Stimulated activated CD8-positive, alpha-beta memory T cell treated with anti-CD3 and anti-CD28 coated beads, Interleukin-15, amount 100 ng/mL, for 1 hour (primary cell): ENCODE measurements at places on chromosomes 4 and X.

GRCh38 chr4:78033861-78034260, 23.3 kb upstream of the FRAS1 start:
- no peak for DNase-seq

- DNase-seq, result no peak
Observed at GRCh38 chr4:105624530-105624929, 72.1 kb downstream of the ARHGEF38 start.

GRCh38 chr4:130043732-130044160, 947.8 kb downstream of the C4orf33 start:
- no peak for DNase-seq

- DNase-seq, result no peak
Observed at GRCh38 chr4:28228561-28229491, 1368.2 kb downstream of the STIM2 start.

DNA sequence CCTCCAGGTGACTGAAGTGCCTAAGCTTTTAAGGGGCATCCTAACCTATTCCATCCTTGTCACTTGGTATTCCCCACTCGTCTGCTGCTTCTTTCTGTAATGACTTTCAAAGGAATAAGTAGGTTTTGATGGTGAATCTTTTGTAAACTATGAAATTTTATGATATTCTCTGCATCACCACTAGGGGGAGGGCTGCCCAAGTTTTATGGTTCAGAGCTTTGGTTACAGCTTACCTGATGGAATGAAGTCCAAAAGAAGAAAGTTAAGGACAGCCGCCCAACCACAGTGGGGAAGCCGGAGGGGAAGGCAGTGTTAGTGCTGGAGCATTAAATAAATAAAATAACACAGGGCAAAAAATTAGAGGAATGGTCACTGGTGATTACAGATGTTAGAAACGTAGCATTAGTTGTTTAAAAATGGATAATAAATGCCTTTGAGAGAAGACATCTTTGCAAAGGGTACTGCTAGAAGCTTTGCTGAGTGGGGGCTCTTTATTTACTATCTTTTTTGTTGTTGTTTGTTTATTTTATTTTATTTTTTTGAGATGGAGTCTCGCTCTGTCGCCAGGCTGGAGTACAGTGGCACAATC, 204.9 kb downstream of the GBA3 start:
- DNase-seq, result no peak

GRCh38 chr4:8861576-8862295, 9.9 kb downstream of the HMX1 start:
- DNase-seq, result no peak

GRCh38 chrX:68914479-68914946, 85.7 kb downstream of the EFNB1 start:
- DNase-seq, result no peak

DNA sequence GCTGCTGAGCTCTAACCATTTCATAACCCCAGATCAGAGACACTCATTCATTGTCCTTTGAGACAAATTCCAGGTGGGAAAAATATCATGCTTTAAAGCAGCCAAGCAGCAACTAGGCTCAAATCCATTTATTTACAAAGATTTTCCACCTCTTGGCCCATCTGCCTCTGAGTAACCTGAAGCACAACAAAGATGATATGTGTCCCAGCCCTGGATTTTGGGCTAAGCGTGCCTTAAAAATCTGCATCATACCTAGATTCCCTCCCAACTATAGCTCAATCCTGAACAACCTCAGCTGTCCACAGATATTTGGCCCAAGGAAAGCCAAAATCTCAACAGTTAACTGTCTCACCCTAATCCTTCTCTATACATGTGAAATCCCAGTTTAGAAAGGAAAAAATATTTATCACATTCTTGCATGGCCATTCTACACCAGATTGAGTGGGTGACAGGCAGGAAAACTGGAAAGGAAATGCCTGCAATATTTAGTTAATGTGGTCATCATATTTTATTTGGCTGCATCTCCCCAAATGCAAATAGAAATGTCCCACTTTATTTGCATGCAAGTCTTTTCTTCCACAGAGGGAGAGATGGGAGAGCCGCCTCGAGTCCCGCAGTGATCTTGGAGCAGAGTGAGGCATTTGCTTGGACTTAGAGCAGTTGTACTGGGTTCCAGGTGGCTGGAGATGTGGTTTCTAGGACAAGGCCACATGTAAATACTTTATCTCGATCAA, 146.4 kb upstream of the EOLA2 start:
- DNase-seq, result no peak

DNA sequence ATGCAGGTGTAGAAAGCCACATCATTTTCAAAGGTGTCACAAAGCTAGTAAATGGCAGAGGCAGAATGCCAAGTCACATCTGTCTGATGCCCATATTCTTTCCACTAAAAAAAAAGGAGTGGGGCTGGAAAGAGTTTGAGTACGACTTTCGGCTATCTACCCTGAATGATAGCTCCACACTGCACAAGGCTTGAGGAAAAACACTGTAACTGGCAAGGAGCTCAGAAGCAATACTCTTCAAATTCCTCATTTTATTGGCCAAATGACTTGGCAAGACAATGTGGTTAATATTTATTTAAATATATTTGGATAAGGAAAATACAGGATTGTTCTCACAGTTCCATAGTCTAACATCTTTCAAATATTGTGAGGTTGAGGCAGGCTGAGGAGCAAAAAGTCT, 5.4 kb upstream of the ADH1C start:
- no peak for DNase-seq

GRCh38 chr4:145734576-145735346, 54.8 kb downstream of the C4orf51 start:
- DNase-seq, result no peak

DNA sequence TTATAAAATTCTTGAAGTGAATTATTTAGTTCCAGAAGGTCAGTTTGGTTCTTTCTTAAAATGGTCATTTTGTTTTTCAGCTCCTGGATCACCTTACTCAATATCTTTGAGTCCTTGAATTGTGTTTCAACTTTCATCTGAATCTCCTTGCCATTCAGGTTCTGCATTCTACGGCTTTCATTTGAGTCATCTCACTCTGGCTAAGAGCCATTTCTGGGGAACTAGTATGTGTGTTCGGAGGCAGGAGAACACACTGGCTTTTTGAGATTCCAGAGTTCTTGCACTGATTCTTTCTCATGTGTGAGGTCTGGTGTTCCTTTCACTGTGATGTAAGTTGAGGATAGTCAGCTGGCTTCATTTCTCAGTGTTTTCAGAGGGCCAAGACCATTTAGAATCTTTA, 708.4 kb upstream of the FRG1 start:
- no peak for DNase-seq

GRCh38 chrX:27917713-27918500, 63.3 kb downstream of the DCAF8L1 start:
- no peak for DNase-seq

- no peak for DNase-seq
Observed at GRCh38 chr4:84734037-84734436, 151.1 kb downstream of the CDS1 start.

DNA sequence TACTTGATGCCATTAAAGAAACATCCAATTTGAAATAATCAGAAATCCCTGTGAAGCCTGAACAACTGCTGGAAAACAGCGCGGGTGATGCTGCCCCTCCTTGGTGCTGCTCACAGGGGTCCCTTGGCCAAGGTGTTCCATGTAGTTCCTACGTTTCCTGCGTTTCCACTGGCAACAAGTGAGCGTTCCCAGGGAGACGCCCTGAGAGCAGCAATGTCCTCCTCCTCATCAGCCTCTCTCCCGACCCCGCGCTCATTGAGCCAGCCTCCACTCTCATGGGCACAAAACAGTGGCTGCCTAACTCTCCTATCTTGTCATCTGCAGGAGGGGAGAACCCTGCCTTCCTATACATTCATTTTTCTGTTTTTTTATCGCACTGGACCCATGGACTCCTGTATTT, 18.9 kb downstream of the LETM1 start:
- no peak for DNase-seq

DNA sequence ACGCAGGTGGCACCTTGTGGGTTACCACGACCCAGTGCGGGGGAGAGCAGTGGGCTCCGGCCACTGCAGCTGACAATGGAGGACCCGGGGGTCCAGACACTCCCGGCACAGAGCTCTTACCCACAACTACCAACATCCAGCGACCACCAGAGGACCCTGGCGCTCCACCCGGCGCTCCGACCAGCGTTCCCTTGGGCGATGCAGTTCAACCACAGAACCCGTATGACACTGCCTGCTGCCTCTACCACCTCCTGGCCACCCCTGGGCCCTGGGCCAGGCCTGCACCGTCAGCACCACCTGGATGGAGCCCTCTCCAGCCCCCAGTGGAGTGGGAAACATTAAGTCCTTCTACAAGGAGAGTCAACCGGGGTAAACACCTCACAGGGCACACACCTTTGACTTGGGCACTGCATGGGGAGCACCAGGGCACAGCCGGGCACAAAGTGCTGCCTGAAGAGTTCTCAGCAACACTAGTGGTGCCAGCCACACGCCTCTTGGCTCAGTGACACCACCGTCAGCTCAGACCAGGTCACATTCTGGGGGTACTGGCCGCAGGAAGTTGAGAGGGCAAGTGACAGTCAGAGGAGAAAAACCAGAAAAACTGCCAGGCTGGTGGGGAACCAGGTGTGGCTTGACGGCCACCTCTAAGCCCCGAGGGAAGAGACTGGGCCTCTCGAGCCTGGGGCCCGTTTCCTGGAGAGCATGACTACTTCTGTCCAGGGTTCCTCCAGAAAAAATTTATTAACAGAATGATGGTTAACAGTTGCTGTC, 2.6 kb downstream of the CTBP1 start:
- no peak for DNase-seq

DNA sequence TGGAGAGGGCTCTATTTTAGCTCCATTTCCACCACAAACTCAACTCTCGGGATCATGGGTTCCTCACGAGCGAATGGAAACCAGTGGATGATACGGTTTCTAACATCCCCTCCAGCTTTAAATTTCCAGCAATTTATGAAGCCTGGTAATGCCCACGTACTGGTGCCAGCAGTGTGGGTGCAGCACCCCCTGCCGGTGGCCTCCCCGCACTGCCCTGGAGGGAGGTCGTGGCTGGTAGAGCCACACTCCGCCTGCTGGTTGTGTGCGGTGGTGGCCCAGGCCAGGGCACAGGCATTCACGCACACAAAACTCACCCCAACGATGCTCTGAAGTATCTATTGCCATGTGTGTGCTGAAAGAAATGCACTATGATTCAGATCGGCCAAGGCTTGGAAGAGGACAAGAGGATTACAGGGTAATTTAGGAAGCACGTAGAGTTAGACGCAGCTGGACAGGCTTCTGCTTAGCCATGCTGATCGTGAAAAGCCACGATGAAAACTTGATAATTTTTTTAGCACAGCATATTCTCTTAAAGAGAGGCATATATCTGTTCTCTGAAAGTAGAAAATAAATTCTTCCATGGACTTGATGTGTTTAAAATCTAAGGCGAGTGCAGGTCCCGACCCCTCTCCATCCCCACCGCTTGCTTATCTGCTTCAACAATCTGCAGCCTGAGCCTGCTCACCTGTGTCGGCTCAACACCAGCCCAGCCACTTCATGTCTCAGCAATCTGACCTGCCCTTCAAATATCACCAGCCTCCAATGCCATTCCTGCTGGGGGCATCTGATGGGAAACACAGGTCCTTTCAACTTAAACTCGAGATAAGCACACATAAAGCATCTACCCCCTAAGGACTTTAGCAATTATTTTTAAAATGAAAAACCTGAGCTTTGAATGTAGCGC, 59.1 kb downstream of the SCD5 start:
- DNase-seq, result no peak

- DNase-seq, result no peak
Observed at GRCh38 chr4:144574000-144574399, 72.0 kb upstream of the HHIP start.

DNA sequence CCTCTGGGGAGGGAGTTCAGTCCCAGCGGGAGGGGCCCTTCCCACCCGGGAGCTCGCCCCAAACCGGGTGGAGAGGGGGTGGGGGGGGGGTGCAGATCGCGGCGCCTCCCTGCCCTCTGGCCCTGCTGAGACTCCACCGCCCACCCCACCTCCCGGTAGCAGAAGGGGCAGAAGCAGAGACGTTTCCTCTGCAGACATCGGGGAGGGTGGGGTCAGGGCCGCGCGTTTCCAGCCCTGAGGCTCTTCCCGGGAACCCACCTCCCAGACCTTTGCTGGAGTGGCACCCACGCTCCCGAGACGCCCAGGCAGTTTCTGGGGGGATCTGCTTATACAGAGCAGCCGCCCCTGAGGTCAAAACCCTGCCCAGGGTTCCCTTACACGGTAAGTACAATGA, 30.2 kb downstream of the CPLX1 start:
- DNase-seq, result no peak

DNA sequence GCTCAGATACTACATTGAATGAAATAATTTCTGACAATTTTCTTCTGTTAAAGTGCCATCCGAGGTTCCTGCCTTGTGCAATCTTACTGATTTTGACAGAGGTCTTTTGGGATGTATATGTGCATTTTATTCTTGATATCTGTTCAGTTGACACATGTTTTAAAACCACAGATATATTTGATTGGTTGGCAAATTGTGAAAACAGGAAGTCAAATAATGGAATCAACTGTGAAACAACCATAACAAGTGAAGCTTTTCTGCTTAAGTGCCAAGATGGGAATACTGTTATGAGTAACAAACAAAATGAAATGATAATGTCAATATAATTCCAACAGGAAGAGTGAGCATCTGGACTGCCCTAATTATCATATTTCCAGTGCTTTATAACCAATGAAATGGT, 84.9 kb upstream of the TET2 start:
- no peak for DNase-seq

- no peak for DNase-seq
Observed at GRCh38 chr4:112251019-112251643, 19.5 kb downstream of the AP1AR start.

DNA sequence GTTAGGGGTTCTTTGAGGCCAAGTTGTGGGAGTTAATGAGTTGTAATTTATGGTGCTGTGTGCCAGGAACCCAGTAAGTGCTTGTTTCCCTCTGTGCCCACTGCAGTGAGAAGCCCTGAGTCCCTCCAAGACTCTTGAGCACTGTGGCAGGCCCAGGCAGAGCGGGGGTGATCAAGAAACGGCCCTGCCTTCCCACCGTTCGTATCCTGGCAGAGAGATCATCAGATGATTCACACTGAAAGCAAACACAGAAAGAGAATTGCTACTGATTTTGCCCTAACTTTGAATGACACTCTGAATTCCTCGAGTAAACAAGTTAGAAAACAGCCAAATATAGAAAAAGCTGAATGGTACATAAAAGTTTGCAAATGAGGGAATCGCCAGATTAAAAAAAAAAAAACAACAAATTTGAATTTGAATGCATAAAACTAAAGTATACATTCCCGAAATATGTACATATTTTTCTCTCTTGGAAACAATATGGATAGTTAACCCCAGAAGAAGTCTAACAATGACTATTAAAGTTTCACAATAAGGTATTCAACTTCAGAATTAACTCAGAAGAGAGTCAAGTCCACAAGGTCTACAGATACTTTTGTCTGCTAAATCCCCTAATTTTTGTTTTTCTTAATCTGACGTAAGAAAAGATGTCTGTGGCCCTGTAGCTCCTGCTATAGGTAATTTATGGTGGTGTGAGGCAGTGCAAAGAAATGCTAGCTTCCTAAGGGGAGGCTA, 71.8 kb downstream of the AFAP1 start:
- DNase-seq, result no peak

GRCh38 chr4:37279894-37280592, 35.5 kb downstream of the NWD2 start:
- DNase-seq, result no peak
